Upper lobe of right lung (tissue), 1 donor: ENCODE measurements at places on chromosomes 6 and 20. TPM values are rescaled to one million over a fixed set of nuclear protein-coding genes. Genes with fewer than 3 reads are reported as not detected.

CDS2 gene
- total RNA-seq, result 65.0 TPM

DNA sequence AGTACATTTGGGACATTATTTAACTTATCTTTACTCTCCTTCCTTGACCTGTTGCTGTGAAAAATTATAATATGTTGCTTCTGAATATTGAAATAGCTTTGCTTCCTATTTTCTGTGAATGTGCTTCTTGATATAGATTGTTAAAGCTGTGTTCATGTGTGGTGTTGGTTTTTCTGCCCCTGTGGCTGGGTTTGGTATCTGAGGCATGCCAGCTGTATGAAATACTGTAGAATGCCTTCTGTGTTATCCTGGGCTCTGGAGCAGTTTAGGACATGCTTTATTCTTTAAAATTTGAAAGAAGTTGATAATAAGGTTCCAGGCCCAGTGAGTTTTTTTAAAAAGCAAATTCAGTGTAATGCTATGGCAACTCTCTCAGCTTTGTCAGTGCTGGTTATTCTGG is 71.7 kb downstream of the HIVEP1 start:
- H3K4me1 ChIP-seq, result peaks cover 7% of the 10 kb centered on the region
- no peak overlapping the region for H3K4me3 ChIP-seq
- DNase-seq, result no peak
- no peak overlapping the region for H3K27ac ChIP-seq
- no peaks in the 10 kb centered on the region for H3K36me3 ChIP-seq

DNA sequence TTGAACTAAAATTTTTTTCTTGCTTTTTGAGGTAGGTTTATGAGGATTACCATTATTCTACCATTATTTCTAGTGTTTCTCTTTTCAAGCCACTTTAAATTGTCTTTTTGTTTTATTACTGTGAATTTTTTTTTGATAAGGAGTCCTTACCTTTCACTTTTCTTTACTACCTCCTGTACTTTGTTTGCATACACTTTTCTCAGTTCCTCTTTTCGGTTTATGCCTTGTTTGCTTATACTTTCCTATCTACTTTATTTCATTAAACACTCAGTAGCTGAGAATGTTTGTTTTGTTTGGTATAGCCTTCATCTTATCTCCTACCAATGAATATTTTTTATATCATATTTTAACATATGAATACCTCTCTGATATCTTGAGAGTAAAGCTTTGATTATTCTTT is 147.9 kb downstream of the TFAP2B start:
- H3K27me3 ChIP-seq, result no peaks in the 10 kb centered on the region
- no peak overlapping the region for H3K4me3 ChIP-seq
- H3K4me1 ChIP-seq, result no peaks in the 10 kb centered on the region
- no peak overlapping the region for H3K27ac ChIP-seq

COL9A3 gene
- 1.1 TPM for total RNA-seq

GRCh38 chr20:18856873-18857272 is 43.3 kb downstream of the SCP2D1 start:
- H3K4me3 ChIP-seq, result no peak overlapping the region
- no peaks in the 10 kb centered on the region for H3K4me1 ChIP-seq
- no peaks in the 10 kb centered on the region for H3K27me3 ChIP-seq
- H3K36me3 ChIP-seq, result no peaks in the 10 kb centered on the region
- H3K27ac ChIP-seq, result no peak overlapping the region

- no peaks in the 10 kb centered on the region for H3K4me1 ChIP-seq
- DNase-seq, result no peak
- H3K27ac ChIP-seq, result no peak overlapping the region
- no peaks in the 10 kb centered on the region for H3K36me3 ChIP-seq
Measured at GRCh38 chr6:150280703-150281102, 88.1 kb upstream of the IYD start.

GRCh38 chr20:57257701-57258453 is 8.6 kb downstream of the BMP7 start:
- no peak overlapping the region for H3K4me3 ChIP-seq
- H3K27ac ChIP-seq, result no peak overlapping the region
- peaks cover 45% of the 10 kb centered on the region for H3K27me3 ChIP-seq
- H3K4me1 ChIP-seq, result no peaks in the 10 kb centered on the region
- DNase-seq, result no peak

DNA sequence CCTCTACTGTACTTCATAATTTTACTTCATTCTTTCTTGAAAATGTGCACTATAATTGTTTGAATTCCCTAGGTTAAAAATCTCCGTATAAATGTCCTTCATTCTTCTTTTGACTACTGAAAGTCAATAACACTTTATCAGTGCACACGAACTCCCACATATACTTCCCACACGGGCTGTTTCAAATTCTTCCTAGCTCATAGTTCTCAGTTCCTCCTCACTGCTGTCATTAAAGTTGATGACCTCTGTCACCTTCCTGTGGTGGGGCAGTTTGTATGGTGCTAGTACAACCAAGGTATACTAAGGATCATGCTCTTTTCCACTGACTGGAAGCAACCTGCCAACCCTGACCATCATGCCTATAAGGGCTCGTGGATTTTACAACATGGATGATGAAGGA is 40.0 kb upstream of the CD2AP start:
- no peak for DNase-seq
- H3K4me3 ChIP-seq, result no peak overlapping the region
- H3K27me3 ChIP-seq, result no peaks in the 10 kb centered on the region
- H3K27ac ChIP-seq, result no peak overlapping the region
- H3K36me3 ChIP-seq, result no peaks in the 10 kb centered on the region
- H3K4me1 ChIP-seq, result no peaks in the 10 kb centered on the region

- DNase-seq, result no peak
- no peak overlapping the region for H3K4me3 ChIP-seq
- no peaks in the 10 kb centered on the region for H3K36me3 ChIP-seq
- peaks cover 15% of the 10 kb centered on the region for H3K4me1 ChIP-seq
- no peaks in the 10 kb centered on the region for H3K27me3 ChIP-seq
Measured at GRCh38 chr6:134740473-134741199, 209.3 kb downstream of the ALDH8A1 start.

C6orf15 gene
- not detected for total RNA-seq
